ENCODE measurements at places on chromosomes 3 and 15.

DNA sequence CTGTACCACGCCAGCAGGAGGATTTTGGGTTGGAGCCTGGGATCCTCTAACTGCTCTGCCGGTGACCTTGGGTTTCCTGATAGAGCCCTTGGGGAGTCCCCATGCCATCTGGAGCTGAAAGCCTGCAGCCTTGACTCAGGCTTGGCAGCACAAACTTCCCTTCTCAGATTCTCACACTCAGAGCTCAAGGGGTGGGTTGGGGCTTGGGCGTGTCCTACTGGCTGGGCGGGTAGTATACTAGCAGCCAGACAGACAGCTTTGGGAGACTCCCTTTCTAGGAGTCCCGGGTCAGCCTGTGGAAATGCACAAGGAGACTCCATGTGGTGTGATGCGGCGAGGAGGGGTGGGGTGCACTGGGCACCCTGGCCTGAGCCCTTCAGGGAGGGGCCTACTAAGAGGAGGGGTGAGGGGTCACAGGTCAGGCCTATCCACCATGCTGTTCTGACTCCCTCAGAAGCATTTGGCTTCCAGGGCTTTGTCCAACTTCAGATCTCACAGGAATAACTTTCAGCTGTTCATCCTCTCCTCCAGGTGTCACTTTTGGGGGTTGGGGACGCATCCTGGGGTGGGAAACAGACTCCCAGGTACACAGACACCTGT, 21.6 kb upstream of the PLXNA1 start:
- DNase-seq = no peak

DNA sequence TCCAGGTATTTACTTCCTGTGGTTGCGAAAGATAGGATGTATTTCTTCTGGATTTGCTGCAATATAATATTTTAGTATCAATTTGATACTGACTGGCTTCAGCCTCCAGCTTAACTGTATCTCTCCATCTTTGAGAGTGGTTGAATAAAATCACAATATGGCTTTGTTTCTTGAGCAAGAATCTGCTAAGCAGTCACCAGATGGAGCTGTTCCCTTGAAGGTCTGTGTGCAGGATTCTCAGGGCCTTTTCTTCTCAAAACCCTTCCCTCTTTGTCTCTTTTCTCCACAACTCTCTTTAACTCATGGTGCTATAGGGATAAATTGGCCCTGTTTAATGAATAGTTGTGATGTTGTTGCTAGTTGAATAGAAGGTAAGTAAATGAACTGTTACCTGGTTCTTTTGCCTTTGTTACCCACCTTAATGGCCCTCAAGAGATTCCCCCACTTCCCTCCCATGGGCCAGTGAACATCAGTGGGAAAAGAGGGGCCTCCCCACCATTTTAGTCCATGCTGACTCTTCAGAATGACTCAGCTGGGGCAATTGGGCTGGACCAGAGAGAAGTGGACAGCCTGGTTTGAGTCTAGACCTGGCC, 34.8 kb upstream of the RAB6B start:
- DNase-seq = peak; percentile 67

DNA sequence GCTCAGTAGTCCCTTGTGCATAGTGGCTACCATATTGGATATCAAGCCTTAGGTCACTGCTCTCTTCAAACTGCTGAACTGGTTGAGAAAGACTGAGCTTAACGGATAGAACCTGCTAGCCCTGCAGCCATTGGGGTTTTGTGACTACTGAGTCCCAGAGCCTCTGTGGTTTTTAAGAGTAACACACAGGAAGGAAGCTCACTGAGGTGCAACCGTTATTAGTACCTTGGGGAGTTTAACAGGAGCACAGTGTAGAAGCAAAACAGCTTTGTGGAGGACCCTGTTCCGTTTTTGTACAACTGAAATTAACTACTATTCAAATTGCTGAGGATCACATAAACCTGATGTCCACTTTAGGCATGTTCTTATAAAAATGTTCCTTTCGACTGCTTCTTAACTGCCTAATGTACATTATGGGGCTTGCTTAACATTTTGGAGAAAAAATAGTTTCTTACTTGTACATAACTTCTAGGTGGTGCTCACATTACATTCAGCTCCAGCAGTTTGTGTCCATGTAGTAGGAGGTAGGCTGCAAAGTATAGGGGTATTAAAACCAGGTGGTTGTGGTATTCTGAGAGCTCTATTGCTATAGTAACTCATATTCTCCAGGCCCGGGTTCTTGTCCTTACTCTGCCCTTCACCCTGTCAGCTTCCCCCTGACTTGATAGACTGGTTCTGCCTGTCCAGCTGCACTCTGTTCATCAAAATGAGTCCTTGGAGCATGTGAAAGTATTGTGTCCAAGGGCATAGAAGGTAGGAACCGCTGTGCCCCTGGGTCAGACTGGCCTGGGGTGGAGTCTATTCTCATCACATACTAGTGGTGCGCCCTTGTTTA, 17.3 kb downstream of the PXK start:
- peak; percentile 92 for DNase-seq

GRCh38 chr15:84023636-84024035, 211.9 kb upstream of the GOLGA6L4 start:
- peak; percentile 10 for DNase-seq

DNA sequence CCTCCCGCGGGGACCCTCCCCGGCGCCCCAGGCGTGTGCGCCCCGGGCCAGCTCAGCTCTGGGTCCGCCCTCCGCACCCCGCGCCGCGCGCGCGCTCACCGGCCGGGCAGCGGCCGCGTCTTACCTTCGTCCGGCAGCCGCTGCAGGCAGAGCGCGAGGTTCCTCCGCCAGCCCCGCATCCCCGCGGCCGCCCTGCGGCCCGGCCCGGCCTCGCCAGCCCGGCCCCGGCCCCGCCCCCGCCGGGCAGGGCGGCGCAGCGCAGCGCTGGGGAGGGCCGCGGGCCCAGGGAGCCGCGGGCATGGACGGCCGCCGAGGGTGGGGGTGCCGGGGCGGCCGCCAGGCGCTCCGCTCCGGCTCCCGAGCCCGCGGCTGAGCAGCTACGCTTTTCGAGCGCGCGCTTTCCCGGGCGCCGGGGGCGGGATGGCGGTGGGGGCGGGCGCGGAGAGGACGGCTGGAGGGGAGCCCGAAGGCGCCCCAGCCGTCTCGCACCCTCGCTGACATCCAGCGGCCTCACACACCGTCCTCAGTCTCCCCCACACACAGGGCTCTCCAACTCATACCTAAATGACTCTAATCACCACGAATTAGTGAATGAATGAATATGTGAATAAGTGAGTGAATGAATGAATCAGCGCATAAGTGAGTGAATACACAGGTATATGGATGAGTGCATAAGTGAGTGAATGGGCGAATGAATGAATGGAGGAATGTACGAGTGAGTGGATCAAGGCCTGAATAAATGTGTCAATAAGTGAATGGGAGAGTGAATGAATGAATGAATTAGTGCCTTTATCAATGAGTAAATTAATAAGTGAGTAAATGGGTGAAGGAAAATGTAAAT, 48.5 kb upstream of the CCDC174 start:
- DNase-seq = no peak

DNA sequence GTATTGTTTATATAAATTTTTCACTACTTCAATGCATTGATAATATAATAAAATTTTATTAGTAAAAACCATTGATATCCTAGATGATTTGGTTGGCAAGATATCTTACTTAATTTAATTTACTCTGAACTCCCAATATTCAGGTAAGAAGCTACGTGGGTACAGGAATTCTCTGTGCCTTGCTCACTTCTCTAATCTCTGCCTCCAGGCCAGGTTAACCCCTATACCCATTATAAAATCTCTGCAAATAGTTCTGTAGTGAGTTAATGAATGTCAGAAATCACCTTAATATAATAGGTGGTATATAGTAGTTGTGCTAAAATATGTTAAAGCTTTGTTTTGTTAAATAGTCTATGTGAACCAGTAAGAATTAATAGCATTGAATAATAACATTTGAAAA, 465.2 kb downstream of the NLGN1 start:
- no peak for DNase-seq

DNA sequence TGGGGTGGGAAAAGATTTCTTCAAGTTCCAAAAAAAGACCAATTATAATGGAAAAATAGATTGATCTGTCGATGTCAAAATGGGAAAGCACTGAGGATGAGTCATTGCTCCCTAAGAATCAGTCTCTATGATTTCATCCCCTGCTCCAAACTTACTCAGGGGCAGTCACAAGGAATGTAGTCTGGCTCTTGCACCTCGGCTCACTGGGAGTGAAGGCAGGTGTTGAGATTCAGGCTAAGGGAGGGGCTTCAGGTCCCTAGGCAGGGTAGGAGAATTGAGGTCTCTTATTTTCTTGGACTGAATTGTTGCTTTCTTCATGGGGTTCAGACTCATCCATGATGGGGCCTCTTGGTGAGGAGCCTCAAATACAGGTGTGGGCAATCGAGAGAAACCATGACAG, 14.2 kb downstream of the ESYT3 start:
- DNase-seq = no peak

DNA sequence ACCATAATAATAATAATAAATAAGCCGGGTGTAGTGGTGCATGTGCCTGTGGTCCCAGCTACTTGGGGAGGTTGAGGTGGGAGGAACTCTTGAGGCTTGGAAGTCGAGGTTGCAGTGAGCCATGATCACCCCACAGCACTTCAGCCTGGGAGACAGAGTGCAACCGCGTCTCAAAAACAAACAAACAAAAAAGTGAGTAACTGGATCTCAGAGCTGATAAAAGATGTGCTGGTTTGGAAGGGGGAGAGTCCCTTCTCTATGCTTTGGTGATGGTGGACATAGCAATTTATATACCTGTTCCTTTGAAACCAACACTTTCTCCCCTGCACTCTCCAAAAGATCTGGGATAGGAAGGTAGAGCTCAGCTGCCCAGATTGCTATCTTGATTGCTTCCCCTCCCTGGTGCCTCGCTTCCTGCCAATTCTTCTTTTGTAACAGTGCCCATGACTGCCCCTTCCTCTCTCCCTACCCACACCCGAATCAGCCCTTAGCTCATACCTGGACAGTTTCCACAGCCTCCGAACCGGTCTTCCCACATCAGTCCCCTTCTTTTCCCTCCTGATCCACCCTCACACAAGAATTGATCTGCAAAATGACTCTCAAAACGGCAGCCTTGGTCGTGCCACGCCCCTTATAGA, 55.1 kb upstream of the UBE2E1 start:
- no peak for DNase-seq

- DNase-seq = no peak
Observed at GRCh38 chr15:35750051-35750450, 204.1 kb upstream of the DPH6 start.

DNA sequence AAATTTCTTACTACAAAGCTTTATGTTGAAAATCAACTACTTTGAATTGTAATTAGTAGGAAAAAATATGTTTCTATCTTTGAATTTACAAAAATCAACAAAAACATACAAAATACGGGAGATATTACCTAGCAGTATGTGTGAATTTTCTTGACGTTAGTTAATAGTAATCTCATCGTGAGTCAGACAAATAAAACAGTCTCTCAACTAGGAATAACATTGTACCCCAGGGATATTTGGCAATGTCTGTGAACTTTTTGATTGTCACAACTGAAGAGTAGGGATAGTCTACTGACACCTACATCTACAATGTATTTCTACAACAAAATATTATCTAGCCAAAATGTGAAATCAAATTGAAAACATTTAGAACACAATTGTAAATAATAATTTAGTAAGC, 250.3 kb downstream of the POLQ start:
- no peak for DNase-seq

DNA sequence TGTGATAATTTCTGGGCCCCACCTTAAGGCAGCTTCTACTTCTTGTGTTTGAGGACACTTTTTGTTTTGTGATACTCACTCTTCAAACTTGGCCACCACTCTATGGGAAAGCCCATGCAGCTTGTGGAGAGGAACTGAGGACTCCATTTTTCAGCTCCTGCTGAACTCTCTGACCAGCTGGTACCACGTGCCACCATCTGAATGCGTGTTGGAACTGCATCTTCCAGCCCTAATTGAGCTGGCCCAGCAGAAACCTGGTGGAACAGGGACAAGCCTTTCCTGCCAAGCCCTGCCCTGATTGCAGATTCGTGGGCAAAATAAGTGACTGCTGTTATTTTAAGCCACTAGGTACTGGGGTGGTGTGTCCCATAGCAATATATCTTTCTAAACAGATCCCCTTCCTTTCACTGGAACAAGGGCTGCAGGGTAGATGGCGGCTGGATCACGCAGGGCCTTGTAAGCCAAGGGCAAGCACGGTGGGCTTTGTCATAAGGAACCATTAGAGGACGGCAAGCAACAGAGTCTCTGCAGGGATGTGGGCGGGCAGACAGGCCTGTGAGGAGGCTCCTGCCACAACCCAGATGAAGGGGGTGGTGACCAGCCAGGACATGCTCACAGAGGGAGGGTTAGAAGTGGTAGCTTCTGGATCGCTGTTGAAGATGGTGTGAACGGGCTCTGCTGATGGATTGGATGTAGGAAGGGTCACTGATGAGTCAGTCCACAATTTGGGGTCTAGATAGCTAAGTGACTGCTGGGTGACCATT, 9.5 kb downstream of the H1-8 start:
- no peak for DNase-seq

GRCh38 chr15:45784656-45785055, 149.8 kb downstream of the SQOR start:
- DNase-seq = no peak

- no peak for DNase-seq
Observed at GRCh38 chr15:95676500-95676899, 654.0 kb upstream of the NR2F2 start.

DNA sequence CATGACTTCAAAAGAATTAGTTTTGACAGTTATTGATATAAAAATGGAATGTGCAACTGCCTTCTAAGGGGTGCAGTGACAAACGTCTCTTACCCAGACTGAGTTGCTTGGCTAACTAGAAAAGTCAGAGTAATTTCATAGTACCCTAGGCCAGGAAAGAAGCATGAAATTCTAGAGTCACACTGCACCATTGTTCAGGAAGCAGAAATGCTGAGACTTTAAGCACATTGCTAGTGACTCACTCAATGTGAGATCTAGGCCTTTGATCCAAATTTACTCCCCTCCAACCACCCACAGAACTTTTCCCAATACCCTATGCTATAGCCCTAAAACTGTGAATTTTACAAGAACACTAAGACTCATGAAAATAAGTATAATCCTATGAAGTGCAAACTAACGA, 110.8 kb downstream of the DUT start:
- no peak for DNase-seq

- no peak for DNase-seq
Observed at GRCh38 chr3:30421266-30421665, 185.1 kb upstream of the TGFBR2 start.

GRCh38 chr3:142844339-142844977, 44.4 kb downstream of the PCOLCE2 start:
- peak; percentile 35 for DNase-seq

DNA sequence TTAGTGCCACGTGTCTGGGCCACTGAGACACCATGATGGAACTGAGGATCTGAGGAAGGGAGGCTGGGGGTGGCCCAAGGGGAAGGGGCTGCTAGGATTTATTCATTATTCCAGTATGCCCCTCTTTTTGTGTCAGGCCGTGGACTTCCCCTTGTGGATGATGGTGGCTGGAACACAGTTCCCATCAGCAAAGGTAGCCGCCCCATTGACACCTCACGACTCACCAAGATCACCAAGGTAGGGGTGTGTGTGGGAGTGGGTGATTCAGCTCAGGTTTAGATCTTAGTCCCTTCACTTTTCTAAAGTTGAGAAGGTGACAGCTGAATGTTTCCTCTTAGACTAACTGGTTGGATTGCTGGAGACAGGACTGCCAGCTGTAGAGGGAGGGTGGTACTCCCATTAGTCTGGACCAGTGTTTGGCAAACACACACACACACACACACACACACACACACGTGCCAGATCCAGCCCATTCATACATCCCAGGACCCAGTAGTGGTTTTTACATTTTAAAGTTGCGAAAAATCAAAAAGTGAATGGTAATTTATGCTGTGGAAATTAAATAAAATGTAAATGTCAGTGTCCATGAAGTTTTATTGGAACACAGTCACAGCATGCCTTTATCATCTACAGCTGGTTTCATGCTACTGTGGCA, 11.4 kb downstream of the EIF4G1 start:
- no peak for DNase-seq
